ENCODE measurements at places on chromosomes 1 and 21.
A peak's percentile ranks its signal among the peaks of the same experiment; 100 is the strongest.

DNA sequence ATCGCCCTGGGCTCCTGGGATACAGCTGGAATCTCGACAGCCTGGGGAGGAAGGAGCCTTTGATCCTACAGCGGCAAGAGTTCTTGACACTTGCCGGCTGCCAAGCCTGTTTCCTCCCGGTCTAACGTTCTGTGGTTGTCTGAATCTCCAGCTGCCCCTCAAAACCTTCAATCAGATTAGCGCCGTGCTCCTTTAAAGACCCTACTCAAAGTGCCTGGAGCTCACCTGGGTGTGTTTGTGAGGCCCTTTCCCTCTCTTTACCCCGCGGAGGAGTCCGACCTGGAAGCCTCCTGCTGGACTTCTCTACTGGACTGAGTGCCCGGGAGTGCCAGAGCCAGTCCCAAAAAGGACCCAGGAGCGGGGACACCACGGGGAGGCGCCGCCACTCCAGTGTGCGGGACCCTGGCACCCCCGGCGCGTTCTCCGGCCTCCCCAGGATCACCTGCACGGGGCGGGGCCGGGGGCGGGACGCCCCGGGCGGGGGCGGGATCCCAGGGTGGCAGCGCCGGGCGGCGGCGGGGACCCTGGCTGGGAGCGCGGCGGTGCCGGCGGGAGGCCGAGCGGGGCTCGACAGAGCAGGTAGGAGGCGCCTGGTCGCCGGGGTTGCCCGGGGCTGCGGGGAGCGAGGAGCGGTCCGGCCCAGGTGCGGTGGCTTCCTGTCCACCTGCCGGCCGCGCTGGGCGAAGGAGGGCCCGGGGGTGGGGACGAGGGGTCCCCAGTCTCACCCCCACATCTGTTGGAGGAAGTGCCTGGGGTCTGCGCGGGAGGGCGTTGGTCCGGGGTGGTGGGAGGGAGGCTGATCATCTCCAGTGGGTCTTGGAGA is at the start of gene NCMAP:
TSS of gene NCMAP (plus strand) at position 497 of the 823 bp plus-strand sequence. CDS start 39,344 bp downstream, outside the sequence.
- no peak for DNase-seq

- peak; percentile 60 for DNase-seq
Observed at GRCh38 chr1:246008363-246008831, 498.7 kb downstream of the SMYD3 start.

GRCh38 chr1:197763769-197764168 is 11.5 kb downstream of the DENND1B start:
- DNase-seq: no peak

DNA sequence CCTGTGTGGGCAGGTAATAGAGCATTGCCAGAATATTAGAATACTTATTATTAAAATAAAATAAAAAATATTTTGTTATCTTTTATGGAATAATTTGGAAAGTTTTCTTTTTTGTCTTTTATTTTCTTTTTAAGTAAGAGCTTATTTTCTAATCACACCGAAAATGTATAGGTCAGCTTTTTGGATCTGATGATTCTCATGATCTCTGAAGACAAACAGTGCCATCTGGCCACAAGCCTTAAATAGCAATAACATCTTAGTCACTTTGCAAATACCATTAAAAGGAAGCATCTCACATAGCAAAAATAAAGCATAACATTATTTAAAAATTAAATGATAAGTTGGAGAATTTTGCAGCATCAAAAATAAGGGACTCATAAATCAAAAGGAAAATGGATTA is 213.8 kb downstream of the PLA2G4A start:
- DNase-seq: no peak

DNA sequence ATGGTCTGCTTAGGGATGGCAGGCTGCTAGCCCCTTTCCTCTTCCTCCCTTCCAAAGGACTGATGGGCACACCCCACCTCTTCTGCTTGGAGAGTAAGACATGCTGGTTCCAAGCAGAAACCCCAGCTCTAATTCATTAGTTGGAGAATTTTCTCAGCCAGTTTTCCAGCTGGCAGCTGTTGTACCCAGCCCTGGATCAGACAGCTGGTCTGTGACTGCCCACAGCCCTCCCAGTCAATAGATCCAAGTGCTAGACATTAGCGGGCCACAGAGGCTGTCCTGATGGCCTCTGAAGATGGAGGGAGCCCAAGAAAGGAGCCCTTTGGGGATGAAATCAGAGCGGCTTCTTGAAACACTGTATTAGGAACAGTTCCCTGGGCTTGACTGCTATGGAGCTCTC is 35.8 kb downstream of the ACOT11 start:
- DNase-seq: no peak

DNA sequence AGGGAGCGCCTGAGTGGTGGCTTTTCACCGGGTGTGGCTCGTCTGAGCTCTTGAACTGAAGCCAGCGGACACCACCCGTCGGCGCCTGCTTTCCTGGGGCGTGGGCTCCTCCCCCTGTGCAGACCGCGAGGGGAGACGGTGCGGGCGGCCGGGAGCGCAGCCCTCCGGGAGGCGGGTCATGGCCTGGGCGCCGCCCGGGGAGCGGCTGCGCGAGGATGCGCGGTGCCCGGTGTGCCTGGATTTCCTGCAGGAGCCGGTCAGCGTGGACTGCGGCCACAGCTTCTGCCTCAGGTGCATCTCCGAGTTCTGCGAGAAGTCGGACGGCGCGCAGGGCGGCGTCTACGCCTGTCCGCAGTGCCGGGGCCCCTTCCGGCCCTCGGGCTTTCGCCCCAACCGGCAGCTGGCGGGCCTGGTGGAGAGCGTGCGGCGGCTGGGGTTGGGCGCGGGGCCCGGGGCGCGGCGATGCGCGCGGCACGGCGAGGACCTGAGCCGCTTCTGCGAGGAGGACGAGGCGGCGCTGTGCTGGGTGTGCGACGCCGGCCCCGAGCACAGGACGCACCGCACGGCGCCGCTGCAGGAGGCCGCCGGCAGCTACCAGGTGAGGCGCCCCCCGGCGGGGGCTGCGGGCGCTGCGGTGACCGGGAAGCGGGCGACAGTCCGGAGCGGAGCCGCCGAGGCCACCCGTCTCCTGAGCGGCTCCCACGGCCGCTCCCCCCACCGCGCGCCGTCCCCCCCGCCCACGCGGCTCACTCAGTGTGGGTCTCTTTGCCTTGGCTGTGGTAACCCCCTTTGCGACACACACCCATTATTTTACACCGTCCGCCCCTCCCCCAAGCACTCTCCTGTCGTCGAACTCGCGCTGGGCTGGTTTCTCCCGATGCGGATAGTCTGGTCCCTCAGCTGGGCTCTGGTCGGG is at the start of gene TRIM58:
TSS of gene TRIM58 (plus strand) at position 119 of the 916 bp plus-strand sequence. CDS start at position 179, 60 bp downstream.
- no peak for DNase-seq

Measured in COR-L47 (cell line).